ENCODE measurements at places on chromosomes 3 and 15. TPM values are rescaled to one million over a fixed set of nuclear protein-coding genes. Genes with fewer than 3 reads are reported as not detected.

DNA sequence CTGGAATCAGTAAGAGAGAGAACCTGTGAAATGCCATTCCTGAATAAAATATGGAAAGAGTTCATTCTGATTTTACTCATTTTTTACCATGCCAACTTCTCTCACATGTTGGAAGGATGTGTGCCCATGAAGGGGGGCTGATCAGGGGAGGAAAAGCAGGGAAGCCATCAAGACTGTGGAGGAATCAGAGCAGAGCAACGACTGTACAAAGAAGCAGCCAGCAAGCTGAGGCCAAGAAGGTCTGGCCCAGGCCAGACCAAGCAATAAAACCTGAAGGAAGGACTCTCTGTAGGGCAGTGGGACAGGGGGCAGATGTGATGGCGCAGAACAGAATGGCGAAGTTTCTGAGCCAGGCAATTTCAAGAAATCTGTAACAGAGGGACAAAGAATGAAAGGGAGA lies 24.0 kb upstream of the ARNT2 start:
- DNase-seq: no peak

- no peak for DNase-seq
Observed at GRCh38 chr3:104127830-104128229, 1238.9 kb upstream of the ALCAM start.

The MESP2 gene
- total RNA-seq: 0.51 TPM

The LTK gene
- total RNA-seq: 1.5 TPM

DNA sequence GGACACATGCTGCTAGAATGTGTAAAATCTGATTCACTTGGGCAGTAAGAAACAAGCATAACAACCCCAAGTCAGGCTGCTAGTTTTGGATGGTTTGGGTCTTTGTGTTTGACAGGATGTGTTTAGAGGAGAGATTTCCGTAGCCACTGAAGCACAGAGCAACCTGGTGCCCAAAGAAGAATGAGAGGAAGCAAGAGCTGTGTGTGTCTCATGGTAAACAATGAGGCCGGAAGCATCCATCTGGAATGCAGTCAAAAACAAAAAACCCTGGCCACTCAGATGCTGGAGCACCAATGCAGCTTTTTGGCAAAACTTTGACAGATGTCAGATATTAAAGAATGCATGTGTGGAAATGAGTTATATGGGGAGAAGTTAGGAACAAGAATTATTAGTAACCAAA lies 39.4 kb upstream of the SNRK start:
- DNase-seq: no peak
